Memory B cell (primary cell): ENCODE measurements at places on chromosomes 6 and 20.

DNA sequence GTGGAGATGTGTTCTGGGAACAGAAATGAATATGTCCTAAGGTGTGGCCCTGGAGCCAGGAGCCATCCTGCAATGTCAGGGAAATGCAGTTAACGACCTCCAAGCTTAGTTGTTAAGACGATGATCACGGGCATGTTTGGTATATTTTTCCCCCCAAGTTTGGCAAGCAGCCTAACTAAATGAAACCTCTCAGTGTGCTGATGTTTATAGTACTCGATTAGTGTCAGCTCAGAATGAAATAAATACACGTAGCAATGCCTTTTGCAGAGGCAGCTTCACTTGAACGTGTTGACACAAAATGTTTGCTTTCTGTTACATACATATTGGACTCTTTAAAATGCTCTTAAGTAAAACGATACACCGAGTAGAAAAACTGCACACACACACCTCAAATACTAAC lies 76.2 kb upstream of the OLIG3 start:
- no peak for DNase-seq

- DNase-seq: no peak
Measured at GRCh38 chr20:40635971-40636370, 53.1 kb downstream of the MAFB start.

- DNase-seq: no peak
Measured at GRCh38 chr6:80214436-80215022, 108.1 kb downstream of the BCKDHB start.

- DNase-seq: no peak
Measured at GRCh38 chr20:57686931-57687652, 22.7 kb downstream of the PMEPA1 start.

DNA sequence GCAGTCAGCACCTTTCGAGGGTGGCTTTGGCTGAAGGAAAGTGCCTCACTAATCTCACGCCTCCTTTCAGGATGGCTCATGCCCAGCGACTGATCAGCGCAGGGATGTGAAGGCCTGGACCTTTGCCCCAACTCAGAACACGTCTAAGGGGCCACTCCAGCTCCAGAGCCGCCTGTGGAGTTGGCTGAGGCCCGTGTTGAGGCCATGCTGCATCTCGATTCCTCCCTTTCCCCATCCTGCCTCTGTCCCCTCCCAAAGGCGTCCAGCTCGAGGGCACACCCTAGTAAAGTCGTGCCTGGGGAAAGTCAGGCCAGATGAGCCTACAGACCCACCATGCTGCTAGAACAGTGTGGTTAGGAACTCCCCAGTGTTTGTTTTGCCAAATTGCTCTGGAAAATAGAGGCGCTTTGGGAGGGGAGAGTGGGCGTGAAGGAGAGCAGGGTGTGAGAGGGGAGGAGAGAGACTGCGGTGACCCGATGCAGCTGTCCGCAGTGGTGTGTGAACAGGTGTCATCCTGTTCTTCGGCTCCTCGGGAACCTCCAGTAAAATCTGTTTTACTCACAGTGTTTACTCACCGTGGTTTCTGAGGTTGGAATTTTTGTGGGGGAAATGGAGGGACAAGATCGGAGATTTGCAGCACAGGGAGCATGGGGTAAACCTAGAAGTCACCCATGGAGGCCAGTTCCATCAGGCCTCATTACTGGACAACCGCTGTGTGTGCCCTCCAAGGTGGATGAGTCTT lies 85.0 kb upstream of the PMEPA1 start:
- no peak for DNase-seq

DNA sequence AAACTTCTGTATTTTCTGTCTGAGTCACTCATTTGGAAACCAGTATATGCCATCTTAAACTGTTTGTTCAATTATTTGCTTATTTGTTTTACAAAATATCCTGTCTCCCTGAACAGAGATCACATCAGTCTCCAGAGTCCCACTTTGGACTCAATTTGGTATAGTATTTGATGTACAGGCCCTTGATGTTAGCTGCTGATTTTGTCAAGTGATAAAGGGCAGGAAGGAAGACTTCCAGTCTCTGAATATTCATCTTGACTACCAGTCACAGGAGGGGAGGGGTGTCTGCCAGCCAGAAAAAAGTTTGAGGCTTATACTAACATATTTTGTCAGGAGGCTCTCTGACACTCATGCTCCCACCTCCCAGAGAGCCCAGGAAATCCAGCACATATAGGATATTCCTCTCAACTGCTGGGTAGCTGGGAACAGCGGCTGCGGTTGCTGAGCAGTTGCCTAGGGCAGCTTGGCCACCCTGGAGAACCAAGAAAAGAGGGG lies 376.8 kb upstream of the RUNX2 start:
- DNase-seq: no peak

- no peak for DNase-seq
Measured at GRCh38 chr6:112122756-112123155, 35.4 kb downstream of the FAM229B start.

DNA sequence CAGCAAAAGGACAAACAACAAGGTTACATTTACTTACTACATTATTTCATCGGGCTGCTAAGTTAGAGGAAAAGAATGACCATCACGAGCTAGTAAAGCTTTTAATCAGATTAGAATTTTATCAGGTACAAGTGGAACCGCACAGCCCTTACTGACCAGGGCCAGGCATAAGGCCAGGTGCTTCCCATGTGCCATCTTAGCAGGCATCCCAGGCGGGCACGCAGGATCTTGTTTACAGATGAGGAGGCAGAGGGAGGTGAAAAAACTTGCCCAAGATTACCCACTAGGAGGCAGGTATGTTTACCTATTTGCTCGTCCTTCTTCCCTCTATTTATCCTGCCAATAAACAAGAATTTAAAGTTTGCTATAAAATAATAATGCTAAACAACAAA lies 10.7 kb downstream of the EZR start:
- no peak for DNase-seq

DNA sequence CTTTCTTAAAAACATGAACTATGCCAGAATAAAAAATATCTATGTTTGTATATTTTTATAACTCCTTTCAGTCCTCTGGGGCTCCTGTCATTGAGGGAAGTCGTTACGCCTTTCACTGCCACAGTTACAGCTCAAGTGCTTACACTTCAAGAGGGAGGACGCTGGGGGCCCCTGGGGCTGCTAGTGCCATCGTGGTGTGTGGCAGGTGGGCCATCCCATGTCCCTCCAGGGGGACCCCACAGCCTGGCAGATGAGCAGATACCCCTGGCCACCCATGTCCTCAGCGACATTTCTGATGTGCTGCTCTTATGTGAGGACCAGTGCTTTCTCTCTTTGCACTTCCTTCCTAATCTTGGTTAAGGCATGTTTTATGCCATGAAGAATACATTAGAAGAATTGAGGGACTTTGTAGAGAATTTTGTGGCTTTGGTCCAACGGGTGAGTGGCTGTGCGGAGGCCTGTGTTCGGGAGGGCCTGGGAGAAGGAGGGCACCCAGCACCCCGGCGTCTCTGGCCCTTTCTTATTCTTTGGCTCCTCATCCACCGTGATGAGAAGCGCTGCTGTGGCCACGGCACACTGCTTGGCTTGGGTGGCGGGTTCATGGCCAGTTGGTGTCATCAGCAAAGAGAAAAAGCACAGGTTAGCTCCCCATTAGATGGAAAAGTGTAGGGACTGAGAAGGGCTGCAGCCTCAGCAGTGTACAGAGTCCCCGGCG lies 38.3 kb upstream of the SYNJ2 start:
- no peak for DNase-seq

DNA sequence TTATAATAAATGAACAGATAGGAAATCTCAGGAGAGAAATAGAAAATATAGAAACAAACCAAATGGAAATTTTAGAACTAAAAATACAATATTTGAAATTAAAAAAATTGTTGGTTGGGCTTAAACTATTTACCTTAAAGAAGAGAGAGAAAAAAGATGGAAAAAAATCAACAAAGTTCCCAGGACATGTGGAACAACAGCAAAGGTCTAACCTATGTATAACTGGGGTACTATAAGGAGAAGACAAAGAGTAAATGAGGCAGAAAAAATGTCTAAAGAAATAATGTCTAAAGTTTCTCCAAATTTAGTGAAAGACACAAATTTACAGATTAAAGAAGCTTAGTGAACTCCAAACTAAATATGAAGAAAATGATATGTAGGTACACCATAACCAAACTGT lies 41.1 kb upstream of the ZBTB24 start:
- no peak for DNase-seq

GRCh38 chr20:23118144-23118543 lies 32.0 kb upstream of the CD93 start:
- no peak for DNase-seq

GRCh38 chr6:166620478-166621113 lies 6.5 kb downstream of the RPS6KA2 start:
- no peak for DNase-seq

DNA sequence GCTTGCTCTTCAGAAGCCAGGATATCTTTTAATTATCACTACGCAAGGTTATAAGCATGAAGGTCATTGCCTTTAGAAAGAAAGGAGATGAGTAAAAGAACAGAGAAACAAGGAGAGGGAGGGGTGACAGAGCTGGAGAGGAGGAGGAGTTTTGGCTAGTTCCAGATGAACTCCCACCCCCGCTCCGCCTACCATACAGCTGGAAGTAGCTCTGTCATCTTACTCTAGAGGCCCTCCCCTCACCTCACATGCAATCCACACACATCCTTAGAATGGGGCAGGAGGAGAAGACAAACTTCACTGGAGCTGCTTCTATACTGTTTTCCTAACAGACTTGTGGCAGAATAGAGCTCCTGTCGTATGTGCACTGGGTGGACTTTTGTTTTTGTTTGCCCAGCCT lies 144.7 kb downstream of the SCML4 start:
- no peak for DNase-seq

GRCh38 chr6:16097382-16098171 lies 31.3 kb upstream of the MYLIP start:
- DNase-seq: no peak

GRCh38 chr6:39470506-39470905 lies 148.0 kb upstream of the KCNK16 start:
- no peak for DNase-seq

DNA sequence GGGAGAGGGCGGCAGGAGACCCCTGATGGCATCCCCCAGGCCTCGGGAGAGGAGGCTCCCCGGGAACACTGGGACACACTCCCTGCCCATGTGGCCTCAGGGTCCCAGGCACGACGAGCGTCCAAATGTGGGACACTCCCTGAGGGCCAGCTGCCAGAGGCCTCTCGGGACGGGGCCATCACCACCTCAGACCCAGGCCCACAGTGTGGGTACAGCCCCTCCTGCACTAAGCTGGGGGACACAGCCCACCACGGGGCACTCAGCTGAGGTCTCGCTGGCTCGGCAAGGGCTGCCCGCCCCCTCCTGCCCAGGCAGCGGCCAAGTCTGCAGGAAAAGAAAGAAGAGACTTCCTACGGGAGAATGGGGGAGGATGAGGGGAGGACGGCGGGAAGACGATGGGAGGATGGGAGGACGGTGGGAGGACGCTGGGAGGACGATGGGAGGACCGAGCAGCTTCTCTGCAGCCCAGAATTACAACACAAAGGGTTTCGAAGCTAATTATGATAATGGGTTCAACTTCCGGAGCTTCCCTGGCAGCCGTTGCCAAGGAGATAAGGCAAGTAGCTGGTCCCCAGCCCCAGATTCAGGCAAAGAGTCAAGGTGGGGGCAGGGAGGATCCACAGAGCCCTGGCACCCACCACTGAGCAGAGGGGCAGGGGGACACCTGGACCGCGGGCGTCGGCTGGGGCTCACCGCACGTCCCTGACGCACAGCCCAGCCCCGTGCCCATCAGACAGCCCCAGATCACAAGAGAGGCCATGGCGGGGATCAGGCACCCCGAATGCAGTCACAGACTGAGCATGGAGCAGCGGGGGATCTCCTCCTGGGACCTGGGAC lies 17.5 kb downstream of the KCNQ2 start:
- DNase-seq: no peak

DNA sequence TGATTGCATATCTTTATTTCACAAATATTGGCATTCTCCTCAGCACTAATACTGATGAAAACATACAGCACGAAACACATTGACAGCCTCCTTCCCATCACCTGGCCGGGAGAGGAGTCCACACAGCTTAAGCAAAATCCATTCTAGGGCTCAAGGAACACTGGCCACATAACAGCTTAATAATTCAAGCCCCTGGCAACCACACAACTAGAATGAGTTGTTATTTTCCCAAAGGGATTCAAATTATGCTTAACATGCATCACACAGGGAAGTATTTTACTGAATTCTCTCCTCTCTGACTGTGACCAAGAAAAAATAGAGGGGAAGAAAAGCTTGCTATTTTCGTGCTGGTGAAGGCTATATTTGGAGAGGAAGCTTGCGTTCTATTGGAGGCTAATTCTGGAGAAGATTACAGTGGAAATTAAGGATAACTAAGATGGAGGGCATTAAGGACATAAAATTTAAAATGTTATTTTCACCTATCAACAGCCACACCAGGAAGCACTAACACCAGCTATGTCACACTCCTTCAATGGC lies 198.5 kb downstream of the ADGRG6 start:
- DNase-seq: no peak

DNA sequence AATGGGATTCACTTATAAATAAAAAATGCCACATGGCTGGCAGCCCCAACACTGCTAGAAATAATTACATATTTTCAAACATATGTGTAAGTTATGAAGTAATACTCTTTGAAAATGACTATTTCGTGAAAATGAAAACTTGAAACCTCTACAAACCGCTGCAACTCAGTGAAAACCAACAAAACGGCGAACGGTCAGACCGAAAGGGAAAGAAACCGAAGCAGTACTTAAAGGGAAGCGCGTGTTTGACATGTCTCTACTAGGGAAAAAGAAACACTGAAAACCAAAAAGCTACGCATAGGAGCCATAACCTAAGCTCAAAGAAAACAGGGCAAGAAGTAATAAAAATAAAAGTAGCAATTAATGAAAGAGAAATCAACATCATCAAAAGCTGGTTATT lies 121.0 kb upstream of the GGTLC1 start:
- DNase-seq: no peak

- DNase-seq: peak; percentile 63
Measured at GRCh38 chr6:33589731-33590530, 9.9 kb upstream of the BAK1 start.
